Activated naive CD4-positive, alpha-beta T cell treated with Interleukin-2 at 50 U/mL for 16 hours (primary cell): ENCODE measurements at places on chromosomes 3 and 15.

DNA sequence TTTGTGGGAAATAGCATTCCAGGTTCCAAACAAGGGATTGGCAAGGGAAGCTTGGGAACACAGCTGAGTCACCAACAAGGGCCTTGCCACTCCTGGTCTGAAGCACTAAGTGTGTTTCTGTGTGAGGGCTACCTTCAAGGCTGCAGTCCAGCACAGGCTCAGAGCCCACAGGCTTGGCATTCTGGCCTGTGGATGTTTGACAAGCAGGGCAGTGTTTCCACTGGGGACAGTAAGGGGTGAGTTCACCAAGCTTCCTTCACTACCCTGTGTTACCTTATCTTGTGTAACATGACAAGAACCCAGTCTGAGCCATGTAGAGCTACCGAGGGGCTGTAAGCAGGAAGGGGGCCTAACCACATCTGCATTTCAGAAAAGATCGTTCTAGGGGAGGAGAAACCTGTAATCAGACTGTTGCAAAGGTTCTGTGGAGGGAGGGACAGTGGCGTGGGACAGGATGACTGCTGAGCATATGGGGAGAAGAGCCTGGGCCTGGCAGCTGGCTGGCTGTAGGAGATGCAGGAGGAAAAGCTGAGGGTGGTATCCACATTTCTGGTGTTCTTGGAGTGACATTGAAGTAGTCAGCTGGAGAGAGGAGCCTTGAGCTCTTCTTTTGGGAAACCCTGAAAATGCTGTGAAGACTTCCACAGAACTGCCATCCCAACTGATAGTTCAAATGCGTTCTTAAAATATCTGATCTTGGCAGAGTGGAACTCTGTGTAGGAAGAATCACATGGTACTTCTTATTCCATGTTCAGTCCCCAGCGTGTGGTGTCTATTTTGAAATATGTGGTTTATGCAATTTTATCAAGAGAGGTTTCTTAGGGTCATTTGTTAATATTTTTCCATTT lies 61.3 kb downstream of the CTDSPL start:
- no peak for DNase-seq

- DNase-seq: no peak
Observed at GRCh38 chr3:137205394-137206045, 247.7 kb downstream of the IL20RB start.

GRCh38 chr15:71812966-71813722 lies 2.8 kb downstream of the NR2E3 start:
- no peak for DNase-seq

DNA sequence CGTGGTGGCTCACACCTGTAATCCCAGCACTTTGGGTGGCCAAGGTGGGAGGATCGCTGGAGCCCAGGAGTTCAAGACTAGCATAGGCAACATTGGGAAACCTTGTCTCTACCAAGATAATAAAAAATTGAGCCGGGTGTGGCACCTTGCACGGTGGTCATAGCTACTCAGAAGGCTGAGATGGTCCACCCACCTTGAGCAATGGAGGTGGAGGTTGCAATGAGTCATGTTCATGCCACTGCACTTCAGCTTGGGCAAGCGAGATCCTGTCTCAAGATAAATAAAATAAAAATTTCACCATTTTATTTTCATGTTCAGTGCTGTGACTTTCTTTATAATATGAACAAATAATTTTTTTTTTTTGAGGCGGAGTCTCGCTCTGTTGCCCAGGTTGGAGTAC lies 12.5 kb downstream of the MAPK6 start:
- DNase-seq: no peak

- DNase-seq: no peak
Observed at GRCh38 chr15:81373775-81374395, at the start of gene TMC3. Gene TMC3, minus strand, starts transcription at chr15:81374213. Its CDS starts 136 bp downstream, at chr15:81374077.

- DNase-seq: no peak
Observed at GRCh38 chr3:4351872-4352271, 48.7 kb downstream of the SETMAR start.

DNA sequence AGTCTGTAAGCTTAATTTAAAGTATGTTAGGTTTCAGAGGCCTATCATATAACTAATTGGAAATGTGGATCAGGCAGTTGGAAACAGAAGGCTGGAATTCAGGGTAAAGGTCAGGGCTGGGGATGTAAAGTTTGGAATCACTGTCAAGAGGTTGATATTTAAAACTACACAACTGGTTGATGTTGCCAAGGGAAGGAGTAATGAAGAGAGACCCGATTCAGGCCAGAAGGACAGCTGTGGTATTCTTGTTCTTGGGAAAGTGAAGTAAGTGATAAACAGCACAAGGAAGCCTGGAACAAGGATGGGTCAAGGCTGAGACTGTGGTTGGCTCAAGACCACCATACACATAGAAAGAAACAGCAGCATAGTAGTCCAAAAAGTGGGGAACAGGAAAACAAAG lies 654.2 kb downstream of the NTRK3 start:
- no peak for DNase-seq

- no peak for DNase-seq
Observed at GRCh38 chr3:34283751-34284150, 485.3 kb downstream of the PDCD6IP start.
